ENCODE measurements at places on chromosomes 16 and 17.

DNA sequence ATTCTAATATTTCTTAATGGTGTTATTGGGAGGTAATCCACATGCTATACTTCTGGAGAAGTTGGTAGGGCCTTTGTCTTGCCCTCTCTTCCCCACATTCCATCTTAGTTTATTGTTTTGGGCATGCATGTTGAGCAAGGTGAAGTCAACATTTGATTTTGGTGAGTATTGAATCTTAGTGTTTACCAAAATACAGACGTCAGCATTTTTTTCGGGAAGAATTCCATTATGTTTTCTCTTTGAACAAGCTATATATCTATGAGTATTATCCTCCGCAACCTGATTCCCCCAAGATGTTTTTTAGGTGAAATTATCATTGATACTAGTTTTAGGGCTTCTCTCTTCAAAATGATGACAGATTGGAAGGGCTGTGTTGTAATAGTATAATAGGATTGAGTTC lies 47.4 kb upstream of the SHISA9 start:
- DNase-seq: no peak

GRCh38 chr17:31427684-31428083 lies 36.2 kb downstream of the RAB11FIP4 start:
- no peak for DNase-seq

GRCh38 chr16:82157534-82157812 lies 12.6 kb downstream of the MPHOSPH6 start:
- DNase-seq: no peak

DNA sequence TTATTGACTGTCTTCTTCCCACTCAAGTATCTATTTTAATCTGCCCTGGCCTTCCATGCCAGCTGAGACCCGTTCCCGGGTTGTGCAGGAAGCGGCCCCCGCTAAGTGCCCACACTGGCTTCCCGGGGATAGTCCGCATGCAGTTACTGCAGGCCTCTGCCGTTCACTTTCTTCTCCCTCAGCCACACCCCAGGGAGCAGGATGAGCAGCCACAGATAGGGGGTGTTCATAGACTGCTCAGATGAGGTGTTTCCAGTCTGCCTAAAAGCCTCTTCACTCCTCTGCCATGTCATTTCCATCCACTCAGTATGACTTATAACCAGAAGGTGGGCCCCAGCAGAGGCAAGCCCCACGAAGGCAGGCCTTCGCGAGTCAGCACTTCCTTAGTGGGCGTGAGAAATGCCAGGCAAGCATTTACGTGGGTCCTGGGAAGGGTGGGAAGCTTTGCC lies 7.7 kb downstream of the MED9 start:
- no peak for DNase-seq

DNA sequence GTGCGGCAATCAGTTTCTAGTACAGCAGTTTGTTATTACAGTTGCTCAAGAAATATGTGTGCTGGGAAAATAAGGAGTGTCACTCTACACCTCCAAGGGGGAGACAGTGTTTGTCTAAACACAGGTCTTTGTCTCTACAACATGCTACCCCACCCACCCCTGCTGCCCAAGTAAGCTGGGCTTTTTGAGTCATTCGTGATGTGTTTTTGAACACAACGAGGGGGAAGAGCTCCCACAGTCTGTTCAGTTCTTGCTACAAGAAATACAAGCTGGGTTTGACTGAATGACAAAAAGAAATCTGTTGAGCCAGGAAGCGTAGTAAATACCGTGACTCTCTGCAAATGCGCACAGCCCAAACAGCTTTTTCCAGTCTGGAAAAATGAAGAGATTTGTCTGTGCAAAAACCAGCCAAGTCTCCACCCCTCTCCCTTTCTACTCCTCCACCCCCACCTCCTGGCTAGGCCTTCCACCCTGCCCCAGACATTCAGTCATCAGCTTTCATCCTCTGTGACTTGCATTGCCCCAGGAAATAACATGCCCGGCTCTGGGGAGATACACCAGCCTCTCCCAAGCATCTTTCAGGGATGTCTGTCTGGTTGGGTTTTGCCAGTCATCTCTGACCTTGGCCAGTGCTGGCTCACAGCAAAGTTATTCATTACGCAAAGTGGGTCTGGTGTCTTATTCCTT lies 25.7 kb downstream of the CHD9 start:
- DNase-seq: no peak

DNA sequence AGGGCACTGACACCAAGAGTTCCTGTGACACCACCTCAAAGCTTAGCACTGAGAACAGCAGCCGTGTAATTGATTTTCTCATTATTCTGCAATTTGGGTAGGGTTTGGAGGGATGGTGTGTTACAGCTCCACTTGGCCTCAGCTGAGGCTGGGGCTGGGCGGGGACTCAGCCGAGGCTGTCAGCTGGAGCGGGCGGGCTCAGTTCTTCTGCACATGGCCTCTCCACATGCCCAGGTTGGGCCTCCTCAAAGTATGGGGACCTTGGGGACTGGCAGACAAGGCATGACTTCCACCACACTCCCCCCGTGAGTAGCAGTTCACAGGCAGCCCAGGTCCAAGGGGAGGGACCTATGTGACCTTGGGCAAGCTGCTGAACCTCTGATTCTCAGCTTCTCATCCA lies 171.5 kb downstream of the IRF8 start:
- DNase-seq: no peak

DNA sequence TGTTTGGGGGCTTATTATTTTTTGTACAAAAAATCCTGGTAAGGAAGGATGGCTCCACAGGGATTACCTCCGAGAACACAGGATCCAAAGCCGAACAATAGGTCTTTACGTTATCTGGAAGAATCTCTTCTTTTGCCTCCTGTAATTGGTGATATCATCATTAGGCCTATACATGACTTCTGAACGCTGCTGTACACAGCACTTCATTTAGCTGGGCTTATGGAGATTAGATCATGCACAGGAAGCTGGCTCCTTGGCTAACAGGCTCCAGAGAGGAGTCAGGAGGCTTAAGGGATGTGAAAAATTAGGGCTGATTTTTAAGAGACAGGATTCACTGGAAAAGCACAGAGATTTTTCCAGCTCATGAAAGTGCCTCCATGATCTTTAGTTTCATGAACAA lies 54.7 kb downstream of the TANGO6 start:
- DNase-seq: no peak

GRCh38 chr17:70017112-70017511 lies 57.9 kb upstream of the KCNJ16 start:
- DNase-seq: no peak

DNA sequence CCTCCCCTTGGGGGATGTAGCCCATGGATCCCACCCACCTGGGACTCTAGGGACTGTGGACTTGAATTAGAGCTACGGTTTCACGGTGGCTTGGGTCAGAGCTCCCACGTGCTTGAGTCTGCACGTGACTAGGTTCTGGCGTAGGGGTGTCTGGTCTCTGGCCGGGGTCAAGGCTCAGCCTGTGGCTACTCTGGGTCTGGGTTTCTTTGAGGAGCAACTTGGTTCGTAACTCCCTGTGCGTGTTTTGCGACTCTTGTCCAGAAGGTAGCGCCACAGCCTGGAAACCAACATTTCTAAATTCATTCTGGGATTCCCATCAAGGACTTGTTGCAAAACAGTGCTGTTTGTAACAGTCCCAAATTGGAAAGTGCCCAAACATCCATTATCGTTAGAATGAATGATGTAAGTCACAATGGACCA lies 470 bp upstream of the GGT6 start:
- DNase-seq: no peak

- no peak for DNase-seq
Measured at GRCh38 chr16:14344292-14344691, 273.2 kb downstream of the MRTFB start.

DNA sequence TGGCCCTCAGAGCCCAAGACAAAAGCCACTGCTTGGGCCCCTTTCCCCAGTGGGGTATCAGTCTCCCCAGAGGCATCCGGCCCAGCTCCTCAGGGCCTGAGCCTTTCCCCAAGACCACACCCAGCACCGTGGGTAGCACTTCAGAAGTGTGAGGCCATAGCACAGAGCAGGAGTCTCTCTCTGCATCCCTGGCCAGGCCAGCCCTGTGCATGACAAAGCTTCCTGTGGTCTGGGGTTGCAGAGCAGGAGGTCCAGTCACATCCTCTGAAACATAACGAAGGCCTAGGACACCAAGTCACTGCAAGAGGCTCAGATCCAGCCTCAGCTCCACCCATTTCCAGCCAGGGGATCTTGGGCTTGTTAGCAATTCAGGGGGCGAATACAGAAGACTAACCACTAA lies 56.8 kb upstream of the ZNF423 start:
- no peak for DNase-seq

- DNase-seq: peak; percentile 61
Measured at GRCh38 chr16:56774016-56774680, 44.2 kb downstream of the NUP93 start.

- no peak for DNase-seq
Measured at GRCh38 chr16:71479420-71479819, 9.7 kb downstream of the ZNF19 start.

DNA sequence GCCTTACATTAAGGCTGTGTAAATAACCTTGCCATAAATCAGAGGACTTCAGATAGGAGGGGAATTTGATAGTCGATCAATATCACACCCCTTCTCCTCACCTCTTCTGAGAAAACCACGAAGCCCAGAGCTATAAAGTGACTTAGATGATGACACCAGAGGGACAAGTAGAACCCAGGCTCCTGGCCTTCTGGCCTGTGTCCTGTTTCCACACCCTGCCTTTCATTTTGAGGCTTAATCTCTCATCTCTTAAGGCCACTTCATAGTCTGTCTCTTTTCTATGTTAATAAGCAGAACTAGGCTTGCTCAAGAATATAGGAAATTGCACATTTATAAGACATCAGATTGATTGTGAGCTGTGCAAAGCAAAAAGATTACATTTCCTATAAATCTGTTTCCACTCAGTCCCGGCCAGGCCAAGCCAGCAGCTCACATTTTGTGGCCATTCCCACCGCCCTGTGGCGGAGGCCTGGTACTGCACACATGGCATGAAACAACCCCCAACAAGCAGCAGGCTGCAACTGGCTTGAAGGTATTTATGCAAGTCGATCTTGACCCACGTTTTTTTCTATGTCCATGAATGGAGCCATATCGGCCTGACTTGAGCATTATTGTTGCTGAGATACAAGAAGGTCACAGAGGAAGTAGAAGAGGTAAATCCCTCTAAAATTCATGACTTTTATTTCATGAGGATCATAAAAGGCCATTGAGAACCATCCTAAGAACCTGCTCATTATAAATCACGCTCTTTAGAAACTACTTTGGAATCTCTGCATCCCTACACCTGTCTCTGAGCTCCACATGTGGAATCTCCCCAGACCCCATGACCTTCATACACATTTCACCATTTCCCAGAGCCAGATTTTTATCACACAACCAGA lies 93.7 kb downstream of the PMP22 start:
- DNase-seq: no peak

GRCh38 chr16:74438492-74438979 lies 17.3 kb upstream of the CLEC18B start:
- DNase-seq: no peak

DNA sequence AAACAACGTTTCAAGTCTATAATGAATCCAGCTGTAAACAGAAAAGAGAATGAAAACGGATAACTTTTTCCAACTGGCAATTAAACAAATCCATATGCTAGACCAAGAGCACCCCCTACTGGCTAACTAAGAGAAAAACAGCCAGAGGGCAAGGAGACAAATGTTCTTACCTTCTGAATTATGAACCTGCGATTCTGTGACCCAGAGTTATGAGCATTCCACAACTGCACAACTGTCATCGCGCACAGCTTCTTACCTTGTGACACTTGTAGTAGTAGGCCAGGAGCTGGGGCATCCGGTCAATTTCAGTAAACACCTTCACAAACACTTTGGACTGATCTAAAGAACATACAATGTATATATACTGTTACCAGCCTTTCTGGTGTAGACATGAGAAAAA lies 18.6 kb downstream of the COG7 start:
- DNase-seq: peak; percentile 11

GRCh38 chr16:3400446-3400778 lies 392 bp downstream of the ZSCAN32 start:
- DNase-seq: no peak

DNA sequence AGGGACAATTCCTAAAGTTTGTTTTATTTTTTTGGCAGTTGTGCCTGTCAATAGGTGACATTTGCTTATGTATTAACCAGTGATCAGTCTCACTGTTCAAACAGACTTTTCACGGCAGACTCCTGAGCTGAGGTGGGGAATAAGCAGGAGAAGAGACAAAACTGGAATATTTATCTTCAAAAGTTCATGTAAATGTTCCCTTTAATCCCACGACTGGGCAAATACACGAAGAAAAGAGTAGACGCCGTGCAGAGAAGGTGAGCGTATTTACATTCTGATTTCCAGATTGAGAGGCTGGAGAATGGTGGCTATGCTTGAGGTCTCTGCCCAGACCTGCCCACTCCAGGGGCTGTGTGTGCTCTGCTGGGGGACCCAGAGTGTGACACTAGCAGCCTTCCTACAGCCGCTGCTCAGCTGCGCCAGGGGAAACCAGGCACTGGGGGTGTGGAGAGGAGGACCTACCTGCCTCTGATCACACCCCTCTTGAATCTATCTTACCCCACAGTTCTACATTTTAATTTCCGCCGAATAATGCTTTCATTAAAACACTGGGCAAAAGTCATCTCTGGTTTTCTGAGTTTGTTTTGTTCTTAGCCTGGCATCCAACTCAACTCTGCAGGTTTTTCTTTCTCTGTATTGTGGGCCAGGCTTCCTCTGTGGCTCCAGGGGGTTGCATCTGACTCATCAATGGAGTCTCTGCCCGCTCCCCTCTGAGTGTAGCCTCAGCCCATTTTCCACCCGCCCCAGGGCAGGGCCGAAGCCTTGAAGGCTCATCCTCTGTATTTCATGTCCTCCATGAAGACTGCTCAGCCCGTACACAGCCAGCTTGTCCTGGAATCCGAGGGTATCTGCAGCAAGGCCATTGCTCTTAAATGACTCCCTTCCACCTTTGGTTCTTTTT lies 237.1 kb downstream of the NTN1 start:
- no peak for DNase-seq

GRCh38 chr17:47705536-47706530 lies 11.9 kb downstream of the TBKBP1 start:
- DNase-seq: no peak

DNA sequence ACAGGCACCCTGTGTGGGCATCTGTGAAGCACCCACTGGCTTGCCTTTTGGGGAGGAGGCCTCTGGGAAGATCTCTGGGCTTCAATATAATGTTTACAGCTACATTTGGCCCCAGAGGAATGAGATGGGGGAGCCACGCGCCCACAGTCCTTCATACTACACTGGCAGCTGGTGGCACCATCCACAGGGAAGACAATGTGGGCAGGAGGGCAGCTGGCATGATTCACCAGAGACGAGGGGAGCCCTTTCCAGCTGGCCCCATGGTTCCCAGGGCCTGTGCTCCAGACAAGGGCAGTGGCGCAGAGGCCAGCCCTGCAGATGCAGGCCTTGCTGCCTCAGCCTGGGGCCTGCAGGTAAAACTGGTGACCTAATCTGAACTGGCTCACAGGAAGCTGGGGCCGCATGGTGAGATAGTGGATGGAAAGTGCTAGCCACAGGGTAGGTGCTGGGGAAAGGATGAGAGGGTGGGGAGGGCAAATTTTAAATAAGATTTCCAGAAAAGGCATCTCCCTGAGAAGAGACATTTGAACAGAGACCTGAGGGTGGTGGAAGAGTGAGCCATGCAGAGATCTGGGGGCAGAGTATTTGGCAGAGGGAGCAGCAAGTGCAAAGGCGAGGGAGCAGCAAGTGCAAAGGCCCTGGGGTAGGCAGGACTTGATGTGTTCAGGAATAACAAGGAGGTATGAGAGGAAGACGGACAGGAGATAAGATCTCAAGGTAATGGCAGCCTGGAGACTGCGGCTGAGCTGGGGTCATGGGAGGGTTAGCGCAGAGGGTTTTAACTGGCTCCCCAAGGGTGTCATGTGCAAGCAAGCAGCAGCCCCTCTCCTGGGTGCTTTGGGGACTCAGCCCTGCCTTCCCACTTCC lies 12.1 kb upstream of the KCNJ12 start:
- DNase-seq: no peak

Measured in NCI-H524 treated with DMSO at 0.1 percent for 48 hours (cell line).